ENCODE measurements at places on chromosomes 3 and 15.

DNA sequence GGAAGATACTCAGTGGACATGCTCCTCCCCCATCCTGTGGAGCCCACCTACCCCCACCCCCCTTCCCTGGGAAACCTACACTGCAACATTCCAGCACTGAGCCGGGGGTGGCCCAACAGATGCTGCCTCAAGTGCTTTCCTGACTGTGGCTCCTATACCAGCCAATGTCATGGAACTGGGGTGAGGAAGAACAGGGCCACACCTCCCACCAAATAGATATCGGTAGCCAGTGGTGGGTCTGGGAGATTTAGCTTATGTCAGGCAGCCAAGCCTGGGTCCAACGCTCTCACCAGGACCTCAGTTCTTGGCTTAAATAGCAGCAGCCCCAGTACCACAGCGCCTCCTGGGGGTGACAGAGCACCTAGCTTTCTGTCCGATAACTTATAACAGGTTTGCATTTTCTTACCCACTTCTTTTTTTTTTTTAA, 30.3 kb downstream of the CDC25A start:
- DNase-seq, result peak; percentile 68

GRCh38 chr15:38991126-38991525, 426.5 kb upstream of the RASGRP1 start:
- no peak for DNase-seq

DNA sequence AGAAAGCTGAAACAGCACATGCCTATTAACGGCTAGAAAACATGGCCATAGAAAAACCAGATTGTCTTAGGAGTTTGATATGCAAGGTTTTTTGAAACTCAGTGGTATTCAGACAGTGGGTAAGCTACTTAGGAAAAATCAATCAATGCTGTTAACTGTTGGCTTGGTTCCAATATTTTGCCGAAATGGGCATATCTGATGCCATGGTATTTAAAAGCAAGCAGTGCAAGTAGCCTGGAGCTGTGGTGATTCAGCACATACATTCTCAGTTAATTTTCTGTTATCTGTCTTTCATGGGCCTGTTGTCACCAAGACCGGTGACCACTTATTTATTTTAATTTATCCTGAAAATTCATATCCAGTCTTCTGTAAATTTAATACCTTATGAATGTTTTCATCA, 17.3 kb upstream of the SUCNR1 start:
- DNase-seq, result no peak

- DNase-seq, result no peak
These were observed 109.7 kb downstream of the SV2B start for GRCh38 chr15:91209726-91210125.

DNA sequence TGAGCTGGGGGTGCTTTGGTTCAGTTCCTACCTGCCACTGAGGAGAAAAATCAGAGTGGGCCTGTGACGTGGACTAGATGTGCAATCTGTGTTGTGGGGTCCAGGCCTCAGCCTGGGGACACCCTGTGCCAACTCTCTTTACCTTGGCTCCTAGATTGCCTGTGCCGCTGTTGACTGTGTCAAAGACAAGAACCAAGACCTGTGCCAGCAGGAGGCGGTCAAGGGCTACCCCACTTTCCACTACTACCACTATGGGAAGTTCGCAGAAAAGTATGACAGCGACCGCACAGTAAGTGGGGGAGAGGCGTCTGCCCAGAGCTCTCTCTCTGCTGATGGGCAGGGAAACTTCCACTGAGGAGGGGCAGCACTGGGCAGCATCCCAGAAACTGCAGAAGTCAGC, 40.6 kb upstream of the SEC22A start:
- DNase-seq, result no peak

GRCh38 chr3:111047812-111048435, 23.7 kb upstream of the NECTIN3 start:
- no peak for DNase-seq

- no peak for DNase-seq
These were observed 52.2 kb upstream of the ACTC1 start for GRCh38 chr15:34847598-34847997.

- DNase-seq, result no peak
These were observed 3.8 kb upstream of the KCNMB2 start for GRCh38 chr3:178532476-178532875.

DNA sequence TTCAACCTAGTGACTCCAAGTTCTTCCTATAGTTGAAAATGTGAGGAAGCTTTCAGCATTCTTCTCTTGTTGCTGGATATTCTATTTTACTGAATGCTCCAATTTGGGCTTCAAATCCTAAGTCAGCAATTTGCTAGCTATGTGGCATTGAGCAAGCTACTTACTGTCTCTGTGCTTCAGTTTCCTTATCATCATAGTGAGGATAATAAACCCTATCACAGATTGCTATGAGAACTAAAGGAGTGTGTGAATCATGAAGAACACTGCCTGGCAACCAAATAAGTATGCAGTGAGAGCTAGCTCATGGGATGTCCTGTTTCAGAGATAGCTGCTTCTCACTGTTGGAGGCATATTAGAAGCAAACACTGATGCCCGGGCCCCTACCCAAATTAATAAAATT, 163.8 kb upstream of the CDIN1 start:
- no peak for DNase-seq

DNA sequence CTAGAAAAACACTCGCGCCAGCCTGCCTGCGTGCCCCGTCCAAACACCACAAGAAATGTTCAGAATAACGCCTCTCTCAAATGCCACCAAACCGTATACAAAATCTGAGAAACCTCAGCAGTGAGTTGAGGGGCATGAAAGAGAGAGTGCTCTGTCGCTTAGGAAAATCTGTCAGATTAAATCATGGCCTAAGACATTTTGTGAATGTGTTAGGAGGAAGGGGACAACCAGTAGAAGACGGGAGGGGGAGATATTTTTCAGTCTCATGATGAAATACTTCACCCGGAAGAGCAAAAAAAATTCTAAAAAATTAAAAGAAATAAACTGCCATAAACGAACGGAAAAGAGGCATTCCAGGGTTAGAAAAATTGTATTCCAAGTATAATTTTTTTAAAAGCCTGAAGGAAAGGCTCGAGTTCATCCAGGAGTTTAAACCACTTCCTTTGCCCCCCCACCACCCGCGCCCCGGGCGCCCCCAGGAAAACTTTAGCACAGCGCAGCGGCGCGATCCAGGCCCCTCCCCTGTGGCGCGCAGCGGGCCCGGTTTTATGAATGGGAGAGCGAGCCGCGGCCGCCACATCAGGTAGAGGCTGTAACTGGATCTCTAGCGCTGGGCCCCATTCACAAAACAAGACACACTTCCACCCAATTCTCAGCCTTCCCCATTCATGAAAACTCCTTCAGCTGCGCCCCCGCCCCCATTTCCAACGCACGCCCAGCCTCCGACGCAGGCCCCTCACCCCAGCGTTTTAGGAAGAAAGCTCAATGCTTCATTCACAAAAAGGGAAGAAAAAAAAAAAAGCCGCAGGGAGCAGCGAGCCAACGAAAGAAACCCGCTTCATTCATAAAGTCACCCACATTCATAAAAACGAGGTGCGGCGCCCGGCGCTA, 1.4 kb downstream of the ETV5 start:
- peak; percentile 85 for DNase-seq

DNA sequence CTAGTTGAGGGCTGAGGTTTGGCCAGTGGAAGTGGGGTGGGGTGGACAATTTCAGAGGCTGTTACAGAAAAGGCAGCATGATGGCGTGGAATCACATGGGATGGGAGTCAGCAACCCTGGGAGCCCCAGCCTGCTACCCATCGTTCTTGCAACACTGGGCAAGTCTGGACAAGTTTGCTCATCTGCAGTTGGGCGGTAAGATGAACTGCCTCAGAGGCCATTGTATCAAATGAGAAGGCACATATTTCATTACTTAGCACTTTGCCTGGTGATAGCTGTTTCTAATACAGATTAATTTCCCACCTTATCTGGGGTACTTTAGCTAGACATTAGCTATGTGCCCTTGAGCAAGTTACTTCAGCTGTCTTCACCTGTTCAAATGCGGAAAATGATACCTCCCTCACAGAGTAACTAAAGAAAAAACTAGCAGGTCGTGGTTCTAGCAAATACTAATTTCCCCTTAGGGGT, 248.9 kb downstream of the THSD4 start:
- no peak for DNase-seq

DNA sequence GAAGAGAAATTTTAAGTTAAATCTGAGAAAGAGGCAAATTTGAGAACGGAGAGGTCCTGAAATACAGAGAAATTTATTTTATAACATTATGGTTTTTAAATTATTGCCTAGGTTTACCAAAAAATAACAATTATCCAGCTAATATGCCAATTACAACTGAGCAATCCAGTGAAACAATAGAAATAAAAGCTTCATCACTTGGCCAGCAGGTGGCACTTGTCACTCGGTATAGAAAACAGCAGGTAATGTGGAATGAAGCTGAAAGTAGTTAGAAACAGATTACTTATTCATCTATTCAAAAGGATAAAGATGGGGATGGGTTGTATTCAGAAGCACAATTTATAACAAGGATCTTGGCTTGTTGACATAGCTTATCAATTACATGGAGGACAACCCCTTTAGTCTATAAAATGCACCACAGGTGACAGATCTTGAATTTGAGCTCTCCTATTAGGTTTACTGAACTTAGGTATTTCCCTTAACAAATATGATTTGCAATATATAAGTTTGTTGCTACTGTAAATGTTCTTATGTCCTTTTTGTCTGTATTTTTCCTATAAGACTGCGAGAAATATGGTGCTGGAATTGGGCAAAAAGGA, 70.1 kb upstream of the GUCA1C start:
- peak; percentile 42 for DNase-seq

DNA sequence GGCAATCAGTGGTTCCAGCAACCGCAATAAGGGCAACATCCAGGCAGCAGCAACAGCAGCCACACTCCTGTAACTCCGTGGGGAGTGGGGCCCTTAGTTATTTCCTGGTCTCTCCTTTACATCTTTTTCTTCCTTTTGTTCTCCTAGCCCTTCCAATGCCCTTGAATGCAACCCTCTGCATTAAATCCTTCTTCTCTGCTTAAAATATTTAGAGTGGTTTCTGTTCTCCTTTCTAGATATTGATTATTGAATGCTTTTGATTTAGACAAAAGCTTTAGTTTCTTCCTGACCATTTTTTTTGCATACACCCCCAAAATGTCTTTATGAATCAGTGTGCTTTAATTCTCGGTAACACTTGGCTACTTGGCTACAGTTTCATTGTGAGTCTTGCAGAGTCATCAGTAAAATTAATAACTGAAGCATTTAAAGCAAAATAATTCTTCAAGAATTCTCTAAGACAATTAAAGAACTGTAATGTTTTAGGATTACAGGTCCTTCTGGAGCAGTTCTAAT, 586.1 kb downstream of the MECOM start:
- no peak for DNase-seq

DNA sequence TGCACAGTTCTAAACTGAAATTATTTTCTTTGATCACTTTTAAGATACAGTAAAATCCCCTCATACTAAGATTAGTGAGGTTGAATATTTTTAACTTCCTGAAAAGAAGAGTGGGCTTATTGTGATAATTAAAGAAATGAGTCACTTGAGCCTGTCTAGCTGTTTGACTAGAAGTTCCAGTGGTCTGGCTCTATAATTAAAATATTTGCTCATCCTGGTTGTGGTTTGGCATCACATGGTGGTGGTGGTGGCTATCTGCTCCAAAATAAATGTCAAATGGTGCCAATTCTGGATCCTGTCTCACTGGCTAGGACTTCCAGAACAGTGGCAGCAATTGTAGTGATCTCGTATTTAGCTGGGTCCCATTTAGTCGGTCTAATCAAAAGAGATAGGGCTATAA, 8.6 kb upstream of the TEX9 start:
- no peak for DNase-seq

GRCh38 chr3:101270149-101270548, 50.2 kb downstream of the IMPG2 start:
- DNase-seq, result no peak

DNA sequence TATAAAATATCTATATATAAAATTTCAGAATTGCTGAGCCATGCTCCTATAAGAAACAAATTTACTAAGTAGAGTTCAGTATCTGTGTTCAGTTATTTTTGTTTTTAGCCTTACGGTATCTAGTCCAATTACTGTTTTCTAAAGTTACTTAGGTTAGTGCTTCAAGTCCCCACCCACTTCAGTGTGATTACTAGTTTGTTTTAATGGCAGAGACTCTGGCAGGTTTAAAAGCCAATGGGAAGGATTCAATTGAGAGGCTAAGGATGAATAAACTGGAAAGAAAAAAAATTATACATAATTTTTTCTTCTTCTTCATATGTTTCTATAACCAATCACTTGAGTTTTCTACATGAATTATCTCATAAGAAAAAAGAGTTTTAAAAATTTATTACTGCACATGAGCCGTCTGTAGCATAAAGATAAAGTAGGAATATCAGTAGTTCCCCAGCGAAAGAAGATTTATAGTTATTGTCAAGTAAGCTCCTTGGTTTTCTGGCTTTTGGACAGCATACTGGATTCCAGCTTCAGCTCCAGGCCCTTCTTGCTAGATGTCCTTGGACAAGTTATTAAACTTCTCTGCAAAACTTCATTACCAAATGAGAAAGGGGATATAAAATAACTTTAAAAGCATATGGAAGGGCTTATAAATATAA, 46.8 kb downstream of the AAGAB start:
- DNase-seq, result no peak

DNA sequence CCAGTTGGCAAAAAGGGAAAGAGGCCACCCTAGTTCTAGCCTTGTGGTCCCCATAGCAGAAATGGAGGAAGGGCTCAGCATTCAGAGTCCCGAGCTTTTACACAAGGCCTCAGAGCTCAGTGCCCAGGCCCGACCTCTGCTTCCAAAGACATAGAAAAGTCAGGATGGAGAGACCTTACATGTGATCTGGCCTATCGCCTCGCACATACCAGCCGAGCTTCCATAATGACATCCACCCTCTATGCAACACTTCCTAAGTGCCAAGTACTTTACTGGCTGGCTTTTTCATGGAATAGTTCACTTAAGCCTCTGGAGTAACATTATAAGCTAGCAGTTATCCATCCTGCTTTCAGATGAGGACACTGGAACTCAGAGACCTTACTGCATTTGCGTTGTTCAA, 275.9 kb downstream of the FAM43A start:
- DNase-seq, result no peak

- no peak for DNase-seq
These were observed 40.2 kb upstream of the LPP start for GRCh38 chr3:188113756-188114155.

- DNase-seq, result no peak
These were observed 53.4 kb upstream of the EPHA6 start for GRCh38 chr3:96760956-96761355.

GRCh38 chr3:146037697-146038096, 123.3 kb downstream of the PLOD2 start:
- no peak for DNase-seq

DNA sequence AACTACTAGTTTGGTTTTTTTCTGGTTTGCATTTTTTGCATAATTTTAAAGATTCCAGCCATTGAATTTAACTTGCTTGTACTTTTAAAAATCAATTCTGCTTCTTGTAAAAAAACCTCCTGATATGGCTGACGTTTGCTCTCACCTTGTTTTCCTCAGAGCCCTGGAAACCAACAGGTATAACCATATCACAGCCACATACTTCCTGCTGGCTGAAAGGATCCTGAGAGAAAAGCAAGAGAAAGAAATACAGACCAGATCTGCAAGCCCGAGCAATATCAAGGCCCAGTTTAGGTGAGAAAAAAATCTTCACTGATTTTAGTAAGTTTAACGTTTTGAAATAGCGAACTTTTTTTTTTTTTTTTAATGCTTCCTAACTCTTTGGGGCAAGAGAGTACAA, 56.8 kb downstream of the SNRK start:
- no peak for DNase-seq

- no peak for DNase-seq
These were observed 49.6 kb upstream of the ICE2 start for GRCh38 chr15:60528530-60528929.

GRCh38 chr3:138135146-138135832, 3.1 kb upstream of the A4GNT start:
- no peak for DNase-seq

- no peak for DNase-seq
These were observed 33.0 kb downstream of the PAQR9 start for GRCh38 chr3:142930463-142930862.
